ENCODE measurements at places on chromosomes 7 and 10. TPM values are rescaled to one million over a fixed set of nuclear protein-coding genes. Genes with fewer than 3 reads are reported as not detected.
A peak's percentile ranks its signal among the peaks of the same experiment; 100 is the strongest.

- DNase-seq: no peak
Measured at GRCh38 chr7:103127006-103127405, 21.9 kb downstream of the NAPEPLD start.

Gene SYT15
- total RNA-seq: 4.9 TPM

Gene HSPA14
- total RNA-seq: 7.0 TPM

DNA sequence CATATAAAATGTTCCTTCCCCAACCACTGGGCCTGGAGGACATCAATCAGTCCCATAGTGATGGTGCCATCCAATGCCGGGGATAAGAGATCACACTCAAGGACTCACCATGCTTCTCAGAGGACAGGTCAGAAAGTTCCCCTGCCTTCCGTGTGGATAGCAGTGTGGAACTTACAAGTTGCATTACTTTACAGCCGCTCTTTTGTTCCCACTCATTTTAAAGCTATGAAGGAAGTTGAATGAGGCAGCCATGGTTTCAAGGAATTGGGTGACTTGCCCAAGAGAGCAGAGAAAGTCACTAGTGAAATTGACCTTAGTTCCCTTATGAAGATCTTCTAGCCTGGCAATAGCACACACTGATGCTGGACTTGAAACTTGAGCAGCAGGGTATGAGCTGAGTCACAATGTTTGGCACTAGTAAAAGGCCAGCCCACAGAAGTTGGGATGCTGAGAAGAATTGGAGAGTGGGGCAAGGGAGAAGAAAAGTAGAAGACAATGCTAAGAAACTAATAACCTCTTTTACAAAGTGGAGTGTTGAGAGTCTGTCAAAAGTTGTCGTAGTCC lies 78.7 kb downstream of the CXCL12 start:
- no peak for DNase-seq

DNA sequence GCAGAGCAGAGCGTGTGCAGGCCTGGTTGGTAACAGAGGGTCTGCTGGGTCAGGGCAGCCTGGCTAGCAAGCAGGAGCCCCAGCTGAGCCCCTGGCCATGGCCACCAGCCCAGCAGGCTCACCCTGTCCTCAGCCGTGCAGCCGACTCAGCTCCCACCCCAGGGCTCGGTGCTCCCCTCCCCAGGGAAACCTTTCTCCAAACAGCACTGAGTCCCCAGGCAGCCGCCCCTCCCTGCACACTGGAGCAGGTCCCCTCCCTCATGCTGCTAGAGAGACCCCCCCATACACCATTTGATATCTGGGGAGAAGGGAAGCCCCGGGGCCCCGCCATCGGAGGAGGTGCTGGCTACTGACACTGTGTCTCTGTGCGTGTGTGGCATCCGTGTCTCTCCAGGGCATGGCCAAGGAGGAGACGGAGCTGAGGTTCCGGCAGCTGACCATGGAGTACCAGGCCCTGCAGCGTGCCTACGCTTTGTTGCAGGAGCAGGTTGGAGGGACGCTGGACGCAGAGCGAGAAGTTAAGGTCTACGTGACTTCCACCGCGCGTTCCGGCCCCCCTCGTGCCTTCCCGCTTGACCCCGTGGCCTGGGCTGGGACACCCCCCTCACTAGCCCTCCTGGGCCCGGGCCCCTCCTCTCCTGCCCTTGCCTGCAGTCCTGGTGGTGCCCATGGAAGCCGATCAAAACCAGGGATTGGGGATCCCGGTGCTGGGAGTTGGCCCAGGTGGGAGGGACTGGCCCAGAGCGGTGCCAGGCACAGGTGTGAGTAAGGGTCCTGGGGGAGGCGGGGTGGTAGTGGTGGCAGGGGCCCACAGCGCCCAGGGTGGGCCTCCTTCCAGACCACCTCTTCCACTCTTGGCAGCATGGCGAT lies 45.0 kb upstream of the DPYSL4 start:
- peak; percentile 16 for DNase-seq

Gene CLDN12
- 31.8 TPM for total RNA-seq

- DNase-seq: peak; percentile 99
Measured at GRCh38 chr7:123534383-123535260, at the start of gene IQUB. Gene IQUB (minus strand): TSS chr7:123534595. CDS start chr7:123512340, 22,255 bp downstream.

DNA sequence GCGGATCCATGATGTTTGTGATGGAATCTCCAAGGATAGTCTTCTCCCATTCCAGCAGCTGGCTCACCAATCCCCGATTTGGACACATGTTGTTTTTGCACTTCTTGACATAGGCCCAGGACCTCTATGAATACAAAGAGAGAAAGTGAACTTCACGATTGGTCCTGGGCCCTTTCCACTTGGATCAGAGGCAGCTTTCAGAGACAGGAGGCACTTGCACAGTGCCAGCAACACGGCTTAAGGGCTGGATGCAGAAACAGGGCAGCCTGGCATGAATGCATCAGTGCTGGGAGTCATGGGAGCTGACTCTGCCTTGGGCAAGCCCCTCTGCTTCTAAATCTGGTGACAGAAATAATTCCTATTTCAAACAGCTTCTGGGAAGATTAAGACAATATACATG lies 2.1 kb upstream of the TMEM120A start:
- DNase-seq: no peak

DNA sequence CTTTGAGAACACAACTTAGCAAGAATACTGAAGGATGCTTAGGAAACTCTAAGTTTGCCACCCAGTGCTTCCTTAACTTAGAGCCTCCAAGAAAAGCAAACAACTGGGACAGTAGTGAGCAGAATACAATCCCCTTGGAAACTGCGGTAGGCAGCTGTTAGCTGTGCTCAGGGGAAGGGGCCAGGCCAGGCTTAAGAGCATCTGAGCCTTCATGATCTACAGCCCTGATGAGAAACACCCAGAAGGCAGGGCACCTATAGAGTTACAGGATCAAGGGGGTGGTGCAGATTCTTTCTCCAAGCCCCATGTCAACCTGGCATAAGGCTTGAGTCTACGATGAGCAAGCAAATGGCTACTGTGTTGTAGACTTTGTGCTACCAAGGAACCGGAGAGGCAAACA lies 51.4 kb upstream of the DLG5 start:
- DNase-seq: no peak

GRCh38 chr10:88060762-88061161 lies 197.3 kb downstream of the PTEN start:
- no peak for DNase-seq

DNA sequence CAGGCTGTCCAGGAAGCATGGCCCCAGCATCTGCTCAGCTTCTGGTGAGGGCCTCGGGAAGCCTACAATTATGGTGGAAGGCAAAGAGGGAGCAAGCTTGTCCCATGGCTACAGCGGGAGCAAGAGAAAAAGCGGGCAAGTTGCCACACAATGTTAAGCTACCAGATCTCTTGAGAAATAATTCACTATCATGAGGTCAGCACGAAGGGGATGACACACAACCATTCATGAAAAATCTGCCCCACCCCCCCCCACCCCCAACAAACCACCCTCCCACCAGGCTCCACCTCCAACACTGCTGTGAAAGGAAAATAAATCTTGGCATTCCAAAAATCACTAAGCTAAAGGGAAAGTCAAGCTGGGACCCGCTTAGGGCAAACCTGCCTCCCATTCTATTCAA lies 545.8 kb upstream of the NRP1 start:
- no peak for DNase-seq

Gene SEMA4G
- 2.4 TPM for total RNA-seq

DNA sequence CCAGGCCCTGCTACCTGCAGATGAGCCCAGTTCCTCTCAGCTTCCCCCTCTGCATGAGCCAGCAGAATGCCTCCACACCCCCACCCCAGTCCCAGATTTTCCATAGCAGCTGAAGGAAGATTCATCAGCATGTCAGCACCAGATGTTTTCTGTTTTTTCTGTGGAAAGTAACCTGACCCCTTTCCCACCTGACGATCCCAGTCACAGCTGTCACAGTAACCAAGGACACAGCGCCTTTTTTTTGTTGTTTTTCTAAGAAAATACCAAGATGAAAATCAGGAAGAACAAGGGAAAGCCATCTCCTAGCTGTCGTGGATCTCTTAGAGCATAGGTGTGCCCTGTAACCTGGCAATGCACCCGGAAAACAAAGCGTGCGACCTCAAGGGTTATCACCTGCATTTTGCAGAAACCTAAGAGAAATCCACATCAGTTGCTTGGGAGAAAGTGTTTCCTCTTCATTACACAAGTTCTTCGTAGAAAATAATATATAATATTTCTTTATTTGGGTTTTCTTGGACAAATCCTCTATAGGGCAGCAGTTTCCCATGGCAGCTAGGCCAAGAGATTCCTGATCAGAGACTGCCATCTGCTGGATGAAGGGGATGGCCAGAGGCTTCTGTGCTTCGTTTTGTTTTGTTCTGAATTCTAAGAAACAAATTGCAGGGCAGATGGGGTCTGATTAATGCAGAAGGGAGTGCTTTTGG lies 401.9 kb downstream of the TNS3 start:
- DNase-seq: peak; percentile 30

DNA sequence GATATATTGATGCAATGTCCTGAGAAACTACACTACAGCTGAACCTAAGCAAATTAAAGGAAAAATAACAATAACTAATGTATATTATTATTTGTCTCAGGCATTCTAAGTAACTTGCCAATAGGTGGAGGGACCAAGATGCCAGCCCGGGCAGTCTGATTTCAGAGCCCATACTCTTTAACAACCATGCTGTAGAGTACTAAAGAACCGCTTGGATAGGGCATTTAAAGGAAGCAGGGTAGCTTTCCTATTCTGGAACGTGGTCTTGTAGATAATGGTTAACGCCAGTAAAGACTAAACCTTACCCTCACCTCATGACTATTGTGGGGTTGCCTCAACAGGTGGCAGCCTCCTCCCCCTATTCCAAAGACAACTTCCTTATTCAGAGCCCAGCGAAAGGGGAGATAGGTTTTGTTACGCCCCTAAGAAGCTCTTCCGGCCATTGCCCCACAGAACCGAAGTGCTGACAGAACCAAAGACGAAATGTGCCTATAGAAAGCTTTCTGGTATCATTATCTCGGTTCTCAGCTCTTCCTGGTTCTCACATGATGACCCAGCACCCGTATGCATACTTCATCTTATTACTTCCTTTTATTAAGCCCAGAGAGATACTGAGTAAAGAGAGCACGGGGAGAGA lies 707 bp upstream of the C1GALT1 start:
- peak; percentile 35 for DNase-seq

- DNase-seq: no peak
Measured at GRCh38 chr10:116197946-116198675, 74.9 kb downstream of the GFRA1 start.

DNA sequence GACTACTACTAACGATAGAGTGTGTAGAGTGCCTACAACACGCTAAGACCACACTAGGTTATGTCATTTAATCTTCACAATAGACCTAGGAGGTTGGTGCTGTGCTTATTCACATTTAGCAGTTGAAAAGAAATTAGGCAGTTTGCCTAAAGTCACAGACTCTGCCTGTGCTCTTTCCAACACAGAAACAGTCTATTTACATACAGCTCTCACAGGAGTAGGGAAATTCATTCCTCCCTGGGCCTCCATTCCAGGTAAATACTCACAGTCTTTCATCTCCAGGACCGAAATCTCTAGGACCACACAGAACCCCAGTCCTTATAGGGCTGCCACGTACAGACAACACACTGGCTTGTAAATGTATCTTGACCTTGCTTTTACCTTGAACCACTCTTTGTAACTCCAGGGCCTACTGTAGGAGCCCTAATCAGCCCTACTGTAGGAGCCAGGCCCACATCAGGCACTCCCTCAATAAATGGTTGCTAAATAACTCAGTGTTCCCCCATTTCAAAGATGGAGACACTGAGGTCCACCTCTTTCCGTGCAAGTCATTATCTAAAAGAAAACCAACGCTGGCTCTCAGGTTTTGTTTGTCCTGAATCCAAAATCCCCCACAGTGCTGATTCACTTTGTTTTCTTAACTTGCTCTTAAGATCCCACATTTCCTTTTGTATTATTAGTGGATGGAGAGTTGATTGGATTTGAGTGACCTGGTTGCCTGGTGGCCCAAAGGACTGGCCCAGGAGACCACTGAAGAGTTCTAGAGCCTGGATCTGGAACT lies 146.9 kb downstream of the KCNMA1 start:
- DNase-seq: no peak

DNA sequence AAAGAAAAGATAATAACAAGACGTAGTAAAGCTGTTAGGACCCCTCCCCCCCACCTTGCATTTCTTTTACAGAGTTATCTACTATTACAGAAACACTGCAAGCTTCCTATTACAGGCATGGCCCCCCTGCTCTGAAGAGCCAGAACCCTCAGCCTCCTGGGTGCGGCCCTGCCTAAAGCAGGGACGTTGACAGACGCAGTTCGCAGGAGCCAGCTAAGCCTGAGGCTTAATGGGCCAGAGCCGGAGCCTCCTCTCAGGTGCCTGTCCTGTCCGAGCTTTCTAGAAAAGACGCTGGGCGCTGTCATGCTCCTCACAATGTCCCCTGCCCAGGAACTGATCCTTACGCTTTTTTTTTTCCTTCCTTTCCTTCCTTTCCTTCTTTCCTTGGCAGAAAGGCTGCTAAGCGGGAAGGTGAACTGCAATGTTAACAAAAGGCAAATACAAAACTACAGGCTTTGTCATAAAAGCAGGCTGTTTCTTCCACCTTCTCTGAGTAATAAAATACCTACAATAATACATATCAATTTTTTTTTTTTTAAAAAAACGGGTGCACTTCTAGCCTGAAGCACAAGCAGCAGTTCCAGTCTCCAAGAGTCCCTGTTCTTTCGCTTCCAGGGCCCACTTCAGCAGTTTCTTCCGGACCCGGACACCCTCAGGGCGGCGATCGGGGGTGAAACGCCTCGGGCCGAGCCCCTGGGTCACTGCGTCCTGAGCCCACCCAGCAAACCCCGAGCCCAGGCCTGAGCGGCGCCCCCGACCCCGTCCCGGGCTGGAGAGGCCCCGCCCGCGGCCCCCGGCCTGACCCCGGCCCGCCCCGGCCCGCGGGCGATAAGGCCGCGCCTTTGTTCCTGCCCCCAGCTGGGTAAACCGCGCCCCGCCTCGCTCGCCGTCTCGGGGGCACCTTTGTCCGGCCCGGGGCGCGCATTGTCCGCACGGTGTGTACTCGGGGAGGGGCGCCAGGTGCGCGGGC lies 11.2 kb downstream of the MNX1 start:
- no peak for DNase-seq

DNA sequence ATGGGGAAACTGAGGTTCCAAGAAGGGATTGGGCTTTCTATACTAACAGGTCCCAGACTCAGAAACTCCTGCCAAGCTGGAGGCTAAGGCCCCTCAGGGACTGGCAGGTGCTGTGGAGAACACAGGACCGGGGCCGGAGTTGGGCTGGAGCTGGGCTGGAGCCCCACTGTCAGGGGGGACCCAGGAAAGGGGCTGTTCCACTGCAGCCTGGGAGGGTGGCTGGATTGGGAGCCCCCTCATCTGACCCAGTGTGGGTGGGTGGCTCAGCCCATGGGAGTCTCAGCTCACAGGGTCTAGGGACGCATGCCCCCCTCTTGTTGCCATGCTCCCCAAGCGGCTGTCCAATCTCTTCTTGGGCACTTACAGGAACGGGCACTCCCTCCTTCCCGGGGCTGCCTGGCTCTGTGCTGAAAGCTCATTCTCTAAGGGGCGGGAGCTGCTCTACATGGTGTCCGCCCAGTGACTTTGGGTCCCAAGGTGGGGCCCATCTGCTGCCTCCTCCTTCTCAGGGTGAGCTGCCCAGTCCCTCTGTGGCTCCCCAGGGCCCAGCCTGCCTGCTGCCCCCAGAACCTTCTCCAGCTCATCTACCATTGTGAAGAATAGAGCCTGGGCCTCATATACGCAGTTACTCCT lies 126.5 kb downstream of the MYL10 start:
- no peak for DNase-seq
